ENCODE measurements at places on chromosomes 7 and 10. TPM values are rescaled to one million over a fixed set of nuclear protein-coding genes. Genes with fewer than 3 reads are reported as not detected.

GRCh38 chr10:42754155-42755027 lies 28.2 kb upstream of the BMS1 start:
- DNase-seq = peak; percentile 58
- H3K27me3 ChIP-seq = peaks cover 16% of the 10 kb centered on the region
- H3K4me1 ChIP-seq = no peaks in the 10 kb centered on the region
- H3K4me3 ChIP-seq = peak overlapping the region; percentile 81

DNA sequence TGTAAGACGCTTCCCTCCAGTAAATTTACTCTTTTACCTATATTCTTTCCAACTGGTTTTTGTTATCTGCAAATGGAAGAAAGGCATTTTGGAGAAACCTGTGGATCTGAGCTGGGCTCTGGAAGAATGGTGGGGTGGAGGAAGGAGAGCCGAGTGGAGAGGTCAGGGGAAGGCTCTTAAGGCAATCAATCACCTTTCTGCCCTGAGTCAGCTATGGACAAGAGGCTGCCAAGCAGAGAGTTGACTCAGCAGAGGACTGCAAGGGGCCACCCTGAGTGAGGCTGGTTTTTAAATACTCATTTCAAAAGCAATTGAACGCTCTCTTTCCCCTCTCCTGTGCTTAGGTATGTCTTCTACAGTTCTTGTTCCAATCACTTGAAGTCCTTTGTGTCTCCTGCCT lies 81.8 kb downstream of the SPAG6 start:
- no peaks in the 10 kb centered on the region for H3K36me3 ChIP-seq
- no peak overlapping the region for H3K27ac ChIP-seq
- no peak for DNase-seq
- peaks cover 9% of the 10 kb centered on the region for H3K4me1 ChIP-seq
- H3K27me3 ChIP-seq = no peaks in the 10 kb centered on the region
- H3K4me3 ChIP-seq = no peak overlapping the region

DNA sequence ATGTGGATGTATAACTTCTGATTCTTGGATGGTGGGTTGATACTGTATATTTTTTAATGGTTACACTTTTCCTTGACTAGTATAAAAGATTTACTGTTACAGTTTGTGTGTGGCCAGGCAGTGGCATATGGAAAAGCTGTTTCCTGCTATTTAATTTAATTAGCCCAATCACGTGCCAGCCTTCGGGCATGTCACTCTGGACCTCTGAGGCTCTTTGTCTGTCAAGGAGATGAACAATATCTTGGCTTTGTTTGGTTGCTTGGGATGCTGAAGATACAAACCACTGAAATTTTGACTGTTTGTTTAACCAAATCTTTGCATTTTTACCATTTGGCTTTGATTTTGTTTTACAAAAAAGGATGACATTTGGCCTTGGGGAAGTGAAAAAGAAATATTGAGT lies 185.0 kb downstream of the HDAC9 start:
- DNase-seq = no peak
- no peaks in the 10 kb centered on the region for H3K27me3 ChIP-seq
- H3K36me3 ChIP-seq = no peaks in the 10 kb centered on the region
- H3K27ac ChIP-seq = peak overlapping the region; percentile 80
- H3K4me3 ChIP-seq = no peak overlapping the region

- H3K27me3 ChIP-seq = no peaks in the 10 kb centered on the region
- H3K36me3 ChIP-seq = no peaks in the 10 kb centered on the region
- no peak overlapping the region for H3K4me3 ChIP-seq
Observed at GRCh38 chr7:122577449-122578003, 121.4 kb downstream of the RNF133 start.

GRCh38 chr10:75402486-75403143 lies 1.1 kb upstream of the ZNF503 start:
- DNase-seq = peak; percentile 55
- peaks cover 12% of the 10 kb centered on the region for H3K4me1 ChIP-seq
- H3K36me3 ChIP-seq = no peaks in the 10 kb centered on the region
- peaks cover 30% of the 10 kb centered on the region for H3K27me3 ChIP-seq
- peak overlapping the region; percentile 98 for H3K4me3 ChIP-seq

GRCh38 chr10:3805201-3805790 lies 20.3 kb upstream of the KLF6 start:
- H3K4me1 ChIP-seq = peaks cover 34% of the 10 kb centered on the region
- DNase-seq = no peak
- peak overlapping the region; percentile 89 for H3K27ac ChIP-seq
- H3K36me3 ChIP-seq = no peaks in the 10 kb centered on the region
- peaks cover 4% of the 10 kb centered on the region for H3K27me3 ChIP-seq

- H3K27me3 ChIP-seq = peaks cover 6% of the 10 kb centered on the region
- H3K27ac ChIP-seq = peak overlapping the region; percentile 62
- H3K4me1 ChIP-seq = peaks cover 6% of the 10 kb centered on the region
- peak overlapping the region; percentile 81 for H3K4me3 ChIP-seq
Observed at GRCh38 chr7:75995052-75995471, 667 bp upstream of the TMEM120A start.

DNA sequence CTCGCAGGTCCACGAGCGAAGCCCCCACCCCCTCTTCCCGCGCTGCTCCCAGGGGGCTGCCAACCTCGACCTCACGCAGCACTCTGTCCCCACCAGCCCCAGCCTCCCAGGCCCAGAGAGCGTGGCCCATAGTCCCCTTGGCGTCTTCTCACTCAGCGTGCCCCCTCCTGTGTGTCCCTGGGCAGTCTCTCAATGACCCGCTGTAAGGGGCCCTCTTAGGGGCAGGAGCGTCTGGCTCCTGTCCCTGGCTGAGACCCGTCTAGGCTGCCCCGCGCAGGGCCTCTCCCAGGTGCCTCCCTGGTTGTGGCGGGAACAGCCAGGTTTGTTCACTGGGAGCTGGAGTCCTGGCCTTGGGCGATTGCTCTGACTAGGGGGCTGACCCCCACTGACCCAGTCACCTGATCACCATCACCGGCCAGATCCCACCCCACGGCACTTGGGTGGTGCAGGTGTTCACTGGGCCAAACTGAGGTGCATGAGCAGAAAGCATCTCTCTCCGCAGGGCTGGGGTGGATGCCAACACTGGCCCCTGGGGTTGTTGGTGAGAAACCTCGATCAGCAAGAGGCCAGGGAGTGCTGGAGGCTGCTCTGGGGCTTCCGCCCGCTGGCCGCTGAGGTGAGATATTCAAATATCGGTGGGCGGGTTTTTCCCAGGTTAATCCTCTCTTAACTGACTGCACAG lies 12.6 kb upstream of the WDFY4 start:
- H3K4me1 ChIP-seq = no peaks in the 10 kb centered on the region
- DNase-seq = no peak
- H3K4me3 ChIP-seq = no peak overlapping the region
- H3K27ac ChIP-seq = no peak overlapping the region
- no peaks in the 10 kb centered on the region for H3K36me3 ChIP-seq

DNA sequence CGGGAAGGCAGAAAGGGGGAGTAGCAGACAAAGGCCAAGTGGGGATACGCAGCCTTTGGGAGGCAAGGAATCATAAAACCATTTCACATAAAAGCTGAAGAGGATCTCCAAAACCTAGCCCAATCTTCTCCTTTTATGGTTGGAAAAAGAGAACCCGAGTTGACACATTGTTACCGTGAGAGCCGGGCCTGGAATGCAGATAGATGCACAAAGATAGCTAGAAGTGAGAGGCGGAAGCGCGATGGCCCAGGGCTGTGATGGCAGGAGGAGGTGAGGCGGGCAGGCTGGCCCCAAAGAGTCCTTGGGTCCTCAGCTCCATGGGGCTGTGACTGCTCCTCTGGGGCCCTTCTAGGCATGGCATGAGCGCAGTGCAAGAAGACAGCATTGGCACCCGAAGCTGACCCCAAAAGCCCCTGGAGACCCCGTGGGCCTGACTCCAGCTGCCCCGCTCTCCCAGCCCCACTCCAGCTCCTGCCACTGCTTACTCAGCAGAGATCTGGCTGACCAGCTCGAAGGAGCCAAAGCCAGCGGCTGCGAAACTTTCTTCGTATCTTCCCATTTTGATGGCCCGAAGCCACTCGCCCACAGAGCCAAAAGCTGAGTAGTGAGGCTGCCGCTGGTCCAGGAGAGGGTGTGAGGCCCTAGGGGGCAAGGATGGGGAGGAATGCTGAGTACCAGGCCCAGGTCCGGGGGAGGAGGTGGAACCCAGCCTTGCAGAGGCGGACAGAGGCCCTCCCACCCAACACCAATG lies 22.5 kb downstream of the EPHB4 start:
- peaks cover 21% of the 10 kb centered on the region for H3K27me3 ChIP-seq
- peaks cover 3% of the 10 kb centered on the region for H3K36me3 ChIP-seq
- H3K4me1 ChIP-seq = peaks cover 17% of the 10 kb centered on the region
- H3K4me3 ChIP-seq = no peak overlapping the region

DNA sequence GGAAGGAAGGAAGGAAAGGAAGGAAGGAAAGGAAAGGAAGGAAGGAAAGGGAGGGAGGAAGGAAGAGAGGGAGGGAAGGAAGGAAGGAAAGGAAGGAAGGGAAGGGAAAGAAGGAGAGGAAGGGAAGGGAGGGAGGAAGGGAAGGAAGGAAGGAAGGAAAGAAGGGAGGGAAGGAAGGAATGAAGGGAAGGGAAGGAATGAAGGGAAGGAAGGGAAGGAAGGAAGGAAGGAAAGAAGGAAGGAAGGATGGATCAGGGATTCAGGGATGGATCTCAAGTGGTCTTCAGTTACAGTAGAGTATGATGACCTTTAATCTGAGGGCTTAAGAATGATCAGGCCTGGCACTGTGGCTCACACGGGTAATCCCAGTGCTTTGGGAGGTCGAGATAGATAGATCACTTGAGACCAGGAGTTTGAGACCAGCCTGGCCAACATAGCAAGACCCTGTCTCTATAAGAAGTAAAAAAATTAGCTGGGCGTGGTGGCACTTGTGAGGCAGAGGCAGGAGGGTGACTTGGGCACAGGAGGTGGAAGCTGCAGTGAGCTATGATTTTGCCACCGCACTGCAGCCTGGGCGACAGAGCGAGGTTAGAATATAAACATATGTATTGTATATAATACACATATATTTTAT lies 760 bp upstream of the FOXK1 start:
- peak overlapping the region; percentile 78 for H3K4me3 ChIP-seq
- no peak for DNase-seq
- peaks cover 5% of the 10 kb centered on the region for H3K27me3 ChIP-seq

DNA sequence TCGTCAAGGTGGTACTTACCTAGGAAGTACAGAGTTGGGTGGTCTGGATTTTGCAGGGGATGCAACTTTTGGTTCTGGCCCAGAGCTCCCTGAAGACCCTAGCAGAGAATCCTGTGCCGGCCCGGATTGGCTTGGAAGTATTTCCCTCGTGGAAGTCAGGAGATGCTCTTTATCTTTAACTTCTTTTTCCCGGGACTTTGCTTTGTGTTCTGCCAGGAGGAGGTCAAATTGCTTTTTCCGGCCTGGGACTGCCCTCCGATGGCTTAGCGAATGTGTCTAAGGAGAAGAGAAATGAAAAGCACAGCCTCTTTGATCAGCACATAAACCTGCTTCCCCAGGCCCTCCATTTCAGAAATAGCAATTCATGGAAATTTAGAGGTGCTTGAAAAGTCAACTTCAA lies 57.0 kb upstream of the EFCAB10 start:
- no peaks in the 10 kb centered on the region for H3K36me3 ChIP-seq
- H3K4me1 ChIP-seq = peaks cover 29% of the 10 kb centered on the region
- H3K4me3 ChIP-seq = peak overlapping the region; percentile 67
- peaks cover 2% of the 10 kb centered on the region for H3K27me3 ChIP-seq
- H3K27ac ChIP-seq = peak overlapping the region; percentile 87
- DNase-seq = no peak

DNA sequence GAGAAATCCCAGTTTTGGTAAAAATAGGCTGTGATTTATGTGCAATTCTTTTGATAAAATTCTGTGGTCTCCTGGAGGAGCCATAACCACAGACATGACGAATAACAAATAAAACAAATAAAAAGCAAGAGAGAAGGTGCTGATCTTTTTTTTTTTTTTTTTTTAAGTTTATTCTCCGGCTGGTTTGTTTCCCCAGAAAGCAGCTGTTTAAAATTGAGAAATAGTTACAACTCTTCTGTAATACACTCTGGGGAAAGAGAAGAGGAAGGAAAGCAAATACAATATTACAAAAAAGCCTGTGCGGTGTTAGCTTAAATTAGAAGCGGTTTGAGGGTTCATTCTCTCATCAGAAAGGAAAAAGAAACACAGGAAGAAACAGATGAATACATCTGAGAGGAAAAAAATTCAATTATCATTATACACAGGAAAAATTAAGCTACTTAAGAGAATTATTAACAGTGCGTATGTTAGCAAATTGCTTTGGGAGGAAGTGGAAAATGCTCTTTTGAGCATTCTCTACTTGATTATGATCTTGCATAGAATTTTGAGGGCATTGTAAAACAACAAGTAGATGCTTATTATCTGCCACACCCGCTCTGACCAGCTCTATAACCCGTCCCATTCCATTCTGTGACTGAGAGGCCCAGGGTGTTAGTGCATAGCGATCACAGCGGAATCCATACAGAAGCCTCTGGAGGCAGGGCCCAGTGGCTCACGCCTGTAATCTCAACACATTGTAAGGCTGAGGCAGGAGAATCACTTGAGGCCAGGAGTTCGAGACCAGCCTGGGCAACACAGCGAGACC lies 40.6 kb upstream of the WAC start:
- peaks cover 1% of the 10 kb centered on the region for H3K27me3 ChIP-seq
- no peak overlapping the region for H3K27ac ChIP-seq
- H3K4me1 ChIP-seq = no peaks in the 10 kb centered on the region

The BTBD16 gene
- total RNA-seq = 0.98 TPM

The OR6B1 gene
- total RNA-seq = not detected

Measured in glutamatergic neuron (in vitro differentiated cells).